Suprapubic skin (tissue), 4 donors: ENCODE measurements at places on chromosomes 5 and 9.

DNA sequence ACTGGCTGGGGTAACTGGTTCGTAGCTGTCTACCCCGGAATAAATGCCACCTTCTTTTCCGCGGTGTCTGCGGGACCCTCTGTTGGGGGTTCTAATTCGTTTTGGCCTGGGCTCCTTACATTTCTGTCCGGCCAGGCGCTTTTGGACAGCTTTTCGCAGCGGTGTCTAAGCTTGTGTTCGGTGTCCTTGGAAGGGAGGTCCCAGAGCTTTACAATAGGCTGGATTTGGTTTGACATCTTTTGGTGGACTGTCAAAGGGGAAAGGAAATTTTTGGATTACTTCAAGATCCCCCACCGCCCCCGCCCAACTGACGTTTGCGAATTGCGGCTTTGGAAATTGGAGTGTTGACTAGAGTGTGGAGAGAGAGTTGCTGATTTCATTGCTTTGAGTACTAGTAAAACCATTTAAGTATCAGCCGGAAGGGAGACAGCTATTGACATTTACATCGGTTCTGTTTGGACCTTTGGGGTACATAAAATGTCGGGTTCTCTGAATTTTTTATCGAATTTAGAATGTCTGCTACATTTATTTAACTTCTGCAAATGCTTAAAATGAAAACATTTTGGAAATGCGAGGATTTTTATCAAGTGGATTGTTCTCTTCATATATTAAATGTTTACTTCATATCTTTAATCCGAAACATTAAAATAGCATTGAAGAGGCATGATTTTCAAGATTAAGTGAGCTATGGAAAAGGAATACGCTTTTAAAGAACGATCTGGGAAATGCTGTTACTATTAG lies 4.7 kb upstream of the PURA start:
- H3K27me3 ChIP-seq: no peaks in the 10 kb centered on the region
- peak overlapping the region; percentile 71 for H3K4me3 ChIP-seq
- H3K27ac ChIP-seq: peak overlapping the region; percentile 96

- no peaks in the 10 kb centered on the region for H3K36me3 ChIP-seq
- no peak overlapping the region for H3K27ac ChIP-seq
- no peaks in the 10 kb centered on the region for H3K4me1 ChIP-seq
- H3K4me3 ChIP-seq: no peak overlapping the region
- no peaks in the 10 kb centered on the region for H3K27me3 ChIP-seq
Measured at GRCh38 chr5:69206528-69207190, 17.3 kb downstream of the CENPH start.

DNA sequence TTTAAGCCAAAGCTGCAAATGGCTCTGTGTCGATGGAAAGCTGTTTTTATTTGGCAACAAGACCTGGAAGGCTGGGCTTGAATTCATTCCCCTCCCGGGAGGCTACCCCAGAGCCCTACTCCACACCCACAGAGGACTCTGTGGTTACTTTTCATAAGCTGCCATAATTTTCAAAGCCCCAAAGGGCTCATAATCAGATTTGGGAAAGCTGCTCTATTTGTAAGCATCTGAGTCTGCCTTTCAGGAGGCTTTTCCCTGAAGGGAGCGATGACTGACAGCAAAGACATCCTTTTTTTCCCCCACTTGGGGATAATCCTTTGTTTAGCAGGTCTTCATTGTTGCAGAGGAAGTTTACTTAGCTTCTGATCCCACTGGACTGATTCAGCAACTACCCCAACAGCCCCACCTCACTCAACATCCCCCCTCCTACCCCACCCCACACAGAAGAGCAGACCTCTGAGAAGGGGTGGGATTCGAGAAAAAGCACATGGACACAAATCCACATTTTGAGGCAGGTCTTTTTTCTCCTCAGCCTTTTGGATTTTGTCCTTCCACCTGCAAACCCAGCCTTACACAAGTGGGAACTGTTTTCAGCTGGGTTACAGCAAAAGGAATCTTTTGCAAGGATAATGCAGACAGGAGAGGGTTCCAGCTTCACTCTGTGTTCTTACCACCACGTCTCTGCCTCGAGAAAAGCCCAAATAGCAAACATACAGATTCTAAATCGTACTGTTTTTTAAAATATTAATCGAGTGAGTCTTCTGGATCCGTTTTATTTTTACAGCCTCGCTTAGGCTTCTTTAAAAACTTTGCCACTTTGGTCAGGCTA lies 244.4 kb upstream of the TUT7 start:
- no peak for DNase-seq
- H3K4me1 ChIP-seq: peaks cover 26% of the 10 kb centered on the region
- no peaks in the 10 kb centered on the region for H3K27me3 ChIP-seq
- no peaks in the 10 kb centered on the region for H3K36me3 ChIP-seq
- no peak overlapping the region for H3K4me3 ChIP-seq

- H3K4me3 ChIP-seq: no peak overlapping the region
- no peaks in the 10 kb centered on the region for H3K36me3 ChIP-seq
- no peak overlapping the region for H3K27ac ChIP-seq
- H3K4me1 ChIP-seq: no peaks in the 10 kb centered on the region
- DNase-seq: no peak
Measured at GRCh38 chr5:110324876-110325275, 401.6 kb downstream of the TMEM232 start.

GRCh38 chr9:131279196-131279862 lies 3.0 kb upstream of the FAM78A start:
- no peak overlapping the region for H3K4me3 ChIP-seq
- no peak overlapping the region for H3K27ac ChIP-seq
- no peaks in the 10 kb centered on the region for H3K36me3 ChIP-seq
- H3K4me1 ChIP-seq: peaks cover 21% of the 10 kb centered on the region
- DNase-seq: no peak
- peaks cover 38% of the 10 kb centered on the region for H3K27me3 ChIP-seq

DNA sequence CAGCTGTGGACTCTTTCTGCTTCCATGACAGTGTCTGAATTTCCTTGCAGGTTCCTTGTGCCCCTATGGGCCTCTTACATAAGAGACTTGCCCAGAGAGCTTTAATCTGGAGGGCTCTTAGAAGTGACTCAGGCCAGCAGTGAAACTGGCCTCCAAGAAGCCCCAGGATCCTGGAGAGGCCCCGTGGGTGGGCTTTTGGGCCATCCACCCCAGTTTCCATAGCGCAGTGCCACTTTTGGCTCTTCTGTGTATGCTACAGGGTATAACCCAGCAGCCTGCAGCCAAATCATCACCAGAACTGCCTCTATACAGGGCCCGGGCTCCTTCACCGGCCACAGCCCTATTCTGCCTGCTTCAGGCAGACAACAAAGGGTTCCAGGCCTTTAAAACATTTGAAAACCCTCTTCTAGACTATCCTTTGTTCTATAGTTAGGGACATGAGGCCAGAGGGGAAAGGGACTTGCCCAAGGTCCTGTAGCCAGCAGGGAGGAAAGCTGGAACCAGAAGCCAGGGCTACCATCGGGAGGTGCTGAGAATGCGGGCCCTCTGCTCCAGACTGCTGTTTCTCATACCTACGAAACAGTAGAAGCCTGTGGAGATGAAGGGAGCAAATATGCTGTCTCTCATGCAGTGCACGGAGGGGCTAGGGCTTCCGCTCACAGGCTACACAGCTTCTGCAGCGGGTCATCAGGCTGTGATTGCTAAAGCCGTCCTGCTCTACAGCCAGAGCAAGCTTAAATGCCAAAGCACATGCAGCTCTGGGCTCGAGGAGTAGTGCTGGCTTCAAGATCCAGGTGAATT lies 18.0 kb downstream of the SH3PXD2B start:
- no peak for DNase-seq
- peaks cover 64% of the 10 kb centered on the region for H3K4me1 ChIP-seq
- no peaks in the 10 kb centered on the region for H3K36me3 ChIP-seq
- H3K27ac ChIP-seq: peak overlapping the region; percentile 69
- H3K4me3 ChIP-seq: no peak overlapping the region

DNA sequence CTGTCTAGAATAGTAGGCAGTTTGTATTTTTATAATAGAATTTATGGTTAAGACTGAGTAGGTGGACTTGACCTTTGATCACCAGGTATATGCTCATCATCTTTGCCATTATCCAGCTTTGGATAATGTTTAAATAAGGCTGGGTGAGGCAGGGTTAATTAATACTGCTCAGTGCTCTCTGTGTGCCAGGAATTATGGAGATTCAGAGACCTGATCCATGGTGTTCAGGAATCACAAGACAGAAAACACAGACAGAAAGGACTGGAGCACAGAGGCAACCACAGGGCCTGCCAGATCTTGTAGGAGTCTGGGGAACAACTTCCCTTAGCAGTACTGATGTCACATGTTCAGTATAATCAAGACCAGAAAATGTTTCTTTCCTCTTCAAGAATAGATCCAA lies 186.3 kb upstream of the ADCY2 start:
- no peak overlapping the region for H3K4me3 ChIP-seq
- H3K4me1 ChIP-seq: peaks cover 7% of the 10 kb centered on the region
- H3K36me3 ChIP-seq: no peaks in the 10 kb centered on the region
- peak; percentile 64 for DNase-seq
- no peaks in the 10 kb centered on the region for H3K27me3 ChIP-seq

GRCh38 chr5:52469835-52470234 lies 317.9 kb upstream of the ITGA1 start:
- H3K4me3 ChIP-seq: no peak overlapping the region
- H3K27ac ChIP-seq: no peak overlapping the region
- no peaks in the 10 kb centered on the region for H3K4me1 ChIP-seq
- H3K27me3 ChIP-seq: no peaks in the 10 kb centered on the region

- H3K36me3 ChIP-seq: no peaks in the 10 kb centered on the region
- H3K27me3 ChIP-seq: no peaks in the 10 kb centered on the region
- H3K4me3 ChIP-seq: no peak overlapping the region
- DNase-seq: no peak
- H3K4me1 ChIP-seq: peaks cover 22% of the 10 kb centered on the region
Measured at GRCh38 chr9:107635803-107636174, 146.2 kb upstream of the KLF4 start.

GRCh38 chr9:121368745-121369144 lies 1.3 kb downstream of the STOM start:
- H3K27me3 ChIP-seq: no peaks in the 10 kb centered on the region
- peak overlapping the region; percentile 74 for H3K4me3 ChIP-seq
- peak overlapping the region; percentile 98 for H3K27ac ChIP-seq
- DNase-seq: no peak

DNA sequence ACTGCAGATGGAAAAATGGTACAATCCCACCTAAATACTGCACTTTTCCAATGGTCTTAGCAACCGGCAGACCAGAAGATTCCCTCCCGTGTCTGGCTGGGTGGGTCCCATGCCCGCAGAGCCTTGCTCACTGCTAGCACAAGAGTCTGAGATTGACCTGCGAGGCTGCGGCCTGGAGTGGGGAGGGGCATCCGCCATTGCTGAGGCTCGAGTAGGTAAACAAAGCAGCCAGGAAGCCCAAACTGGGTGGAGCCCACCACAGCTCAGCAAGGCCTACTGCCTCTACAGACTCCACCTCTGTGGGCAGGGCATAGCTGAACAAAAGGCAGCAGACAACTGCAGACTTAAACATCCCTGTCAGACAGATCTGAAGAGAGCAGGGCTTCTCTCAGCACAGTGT lies 221.6 kb upstream of the CTNND2 start:
- H3K36me3 ChIP-seq: no peaks in the 10 kb centered on the region
- H3K27me3 ChIP-seq: no peaks in the 10 kb centered on the region
- no peaks in the 10 kb centered on the region for H3K4me1 ChIP-seq
- H3K27ac ChIP-seq: no peak overlapping the region
- no peak for DNase-seq
- no peak overlapping the region for H3K4me3 ChIP-seq

GRCh38 chr9:98095401-98095800 lies 23.6 kb downstream of the TRIM14 start:
- DNase-seq: peak; percentile 27
- no peaks in the 10 kb centered on the region for H3K27me3 ChIP-seq

DNA sequence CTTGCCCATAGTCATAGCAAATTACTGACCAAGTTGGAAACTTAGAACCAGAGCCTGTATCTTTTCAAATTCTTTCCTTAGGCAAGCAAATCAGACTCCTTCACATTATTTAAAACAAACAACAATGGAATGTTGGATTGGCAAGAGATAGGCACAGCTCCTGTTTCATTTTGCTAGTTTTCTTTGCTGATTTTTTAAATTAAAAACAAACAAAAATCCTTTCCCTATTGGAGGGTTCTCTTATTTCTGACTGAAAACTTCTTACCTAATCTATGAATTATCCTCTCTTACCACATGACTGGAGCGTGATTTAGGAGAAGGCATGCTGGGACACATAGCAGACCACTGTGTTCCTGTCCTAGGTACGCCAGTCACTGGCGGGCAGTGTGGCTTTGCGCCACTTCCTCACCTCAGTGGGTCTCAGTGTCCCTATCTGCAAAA lies 63.0 kb downstream of the TTC39B start:
- no peak overlapping the region for H3K27ac ChIP-seq
- no peak for DNase-seq
- peaks cover 19% of the 10 kb centered on the region for H3K4me1 ChIP-seq
- H3K27me3 ChIP-seq: no peaks in the 10 kb centered on the region
- no peaks in the 10 kb centered on the region for H3K36me3 ChIP-seq

- peaks cover 14% of the 10 kb centered on the region for H3K4me1 ChIP-seq
- DNase-seq: no peak
- H3K4me3 ChIP-seq: no peak overlapping the region
- H3K36me3 ChIP-seq: peaks cover 69% of the 10 kb centered on the region
Measured at GRCh38 chr9:121178676-121179372, 22.8 kb downstream of the RAB14 start.

GRCh38 chr5:76704131-76704663 lies 11.7 kb upstream of the F2R start:
- H3K27me3 ChIP-seq: no peaks in the 10 kb centered on the region
- H3K4me3 ChIP-seq: no peak overlapping the region

DNA sequence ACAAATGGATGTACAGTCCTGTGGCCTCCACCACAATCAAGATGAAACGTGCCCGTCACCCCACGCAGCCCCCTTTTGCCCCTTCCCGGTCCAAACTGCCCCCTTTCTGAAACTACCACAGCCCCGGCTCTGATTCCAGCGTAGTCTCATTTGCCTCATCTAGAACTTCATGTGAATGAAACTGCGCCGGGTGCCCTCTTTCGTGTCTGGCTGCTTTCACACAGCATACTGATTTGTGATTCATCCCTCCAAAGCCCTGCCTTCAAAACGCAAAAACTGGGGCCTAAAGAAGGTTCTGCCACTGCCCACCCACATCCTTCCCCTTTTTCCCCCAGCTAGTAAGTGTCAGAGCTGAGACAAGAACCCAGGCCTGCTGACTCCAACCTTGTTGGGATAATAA lies 31.5 kb upstream of the NCS1 start:
- H3K4me1 ChIP-seq: peaks cover 39% of the 10 kb centered on the region
- no peaks in the 10 kb centered on the region for H3K27me3 ChIP-seq
- no peak for DNase-seq
- no peak overlapping the region for H3K4me3 ChIP-seq
- H3K27ac ChIP-seq: no peak overlapping the region

GRCh38 chr5:144945503-144945902 lies 774.8 kb downstream of the KCTD16 start:
- no peak for DNase-seq
- no peaks in the 10 kb centered on the region for H3K27me3 ChIP-seq
- H3K36me3 ChIP-seq: no peaks in the 10 kb centered on the region
- H3K27ac ChIP-seq: no peak overlapping the region
- no peak overlapping the region for H3K4me3 ChIP-seq
